ENCODE measurements at places on chromosomes 11 and 22.

DNA sequence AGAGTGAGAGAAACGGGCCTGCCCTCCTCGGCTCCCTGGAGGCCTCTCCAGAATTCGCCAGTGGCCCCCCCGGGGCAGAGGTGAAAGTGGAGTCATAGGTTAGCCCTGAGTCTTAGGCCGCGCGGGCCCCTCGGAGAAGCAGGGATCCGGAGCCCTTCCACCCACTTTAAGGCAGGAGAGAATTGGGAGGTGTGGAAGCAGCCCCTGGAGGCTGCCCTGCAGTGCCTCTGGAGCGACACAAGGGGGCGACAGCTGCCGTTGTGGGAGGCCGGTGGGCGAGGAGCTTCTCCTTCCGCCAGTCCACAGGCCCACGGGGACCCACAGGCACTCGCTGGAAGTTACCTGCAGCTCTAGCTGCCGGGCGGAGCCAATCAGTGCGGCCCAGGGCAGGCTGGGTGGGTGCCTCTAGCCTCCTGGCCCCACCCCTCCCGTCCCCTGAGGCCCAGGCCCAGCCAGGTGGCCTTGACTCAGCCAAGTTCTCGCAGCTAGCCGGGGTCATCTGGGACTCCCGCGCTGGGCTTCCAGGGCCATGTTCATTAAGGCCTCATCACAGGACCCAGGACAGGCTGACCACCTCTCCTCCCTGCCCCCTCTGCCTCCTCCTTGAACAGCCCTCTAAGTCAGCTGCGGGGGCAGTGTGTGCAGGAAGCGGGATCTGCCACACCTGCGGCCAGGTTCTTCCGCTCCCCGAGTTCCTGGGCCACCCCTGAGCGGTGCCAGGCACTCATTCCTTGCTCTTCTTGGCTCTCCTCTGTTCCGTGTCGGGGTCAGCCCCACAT, 5.0 kb downstream of the DGKZ start:
- DNase-seq, result peak; percentile 78

DNA sequence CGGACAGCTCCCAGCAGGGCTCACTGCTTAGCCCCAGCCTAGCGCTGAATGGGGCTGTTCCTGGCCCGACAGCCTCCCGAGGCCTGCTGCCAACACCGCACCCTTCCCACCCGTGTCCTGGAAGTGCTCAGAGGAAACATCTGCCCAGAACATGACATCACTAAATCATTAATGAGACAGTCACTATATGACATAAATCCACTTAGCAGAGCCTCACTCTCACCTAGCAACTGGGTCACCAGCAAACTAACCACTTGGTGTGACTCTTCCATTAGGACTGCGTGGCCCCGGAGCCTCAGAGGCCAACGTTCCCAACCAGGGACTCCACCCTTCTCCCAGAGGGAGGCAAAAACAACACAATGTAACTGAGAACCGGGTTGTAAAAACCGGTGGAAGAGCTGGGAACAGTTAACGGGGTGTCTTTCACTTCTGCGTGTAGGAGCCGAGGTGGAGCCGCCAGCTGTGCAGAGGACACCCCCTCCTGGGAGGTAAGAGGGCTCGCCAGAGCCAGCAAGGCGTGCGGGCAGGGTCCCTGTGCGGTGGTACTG, 21.4 kb upstream of the PACSIN2 start:
- no peak for DNase-seq

DNA sequence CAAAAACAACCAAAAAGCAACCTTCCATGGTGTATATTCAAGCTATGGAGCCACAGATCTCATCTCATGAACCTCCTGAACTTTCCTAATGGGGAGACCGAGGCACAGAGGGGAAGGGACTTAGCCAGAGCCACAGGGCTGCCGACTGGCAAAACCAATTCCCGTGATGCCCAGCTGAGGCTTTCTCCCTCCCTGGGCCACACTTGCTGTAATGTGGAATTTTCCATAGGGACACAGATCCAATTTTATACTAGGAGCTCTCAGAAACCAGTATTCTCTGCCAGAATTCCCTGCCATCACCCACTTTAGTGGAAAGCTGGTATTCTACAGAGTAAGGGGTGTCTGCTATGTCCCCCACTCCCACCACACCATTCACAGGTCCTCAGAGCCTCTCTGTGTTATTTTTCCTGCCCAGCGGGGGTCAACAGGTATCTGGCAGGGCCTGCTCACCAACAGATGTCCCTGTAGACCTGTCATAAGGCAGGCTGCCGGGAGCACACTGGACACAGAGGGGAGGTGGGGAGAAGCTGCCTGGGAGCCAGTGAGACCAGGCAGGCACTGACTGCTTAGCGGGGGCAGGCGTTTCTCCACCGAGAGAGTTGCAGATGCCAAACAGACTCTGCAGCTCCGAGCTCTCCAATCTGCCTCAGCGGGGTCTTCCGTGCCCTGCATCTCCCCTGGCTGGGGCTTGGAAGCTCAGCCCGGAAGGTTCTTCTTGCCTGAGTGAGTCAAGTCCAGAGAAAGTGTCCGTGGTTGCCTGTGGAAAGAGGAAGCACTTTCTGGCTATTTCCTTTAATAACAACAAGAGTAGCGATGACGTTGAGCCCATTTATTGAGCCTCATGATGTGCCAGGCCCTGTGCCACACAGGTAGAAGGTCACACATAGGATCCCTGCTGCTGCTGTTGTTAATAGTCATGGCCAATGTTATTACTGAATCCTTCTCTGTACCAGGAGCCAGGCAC, 26.3 kb downstream of the RPS6KA4 start:
- no peak for DNase-seq

DNA sequence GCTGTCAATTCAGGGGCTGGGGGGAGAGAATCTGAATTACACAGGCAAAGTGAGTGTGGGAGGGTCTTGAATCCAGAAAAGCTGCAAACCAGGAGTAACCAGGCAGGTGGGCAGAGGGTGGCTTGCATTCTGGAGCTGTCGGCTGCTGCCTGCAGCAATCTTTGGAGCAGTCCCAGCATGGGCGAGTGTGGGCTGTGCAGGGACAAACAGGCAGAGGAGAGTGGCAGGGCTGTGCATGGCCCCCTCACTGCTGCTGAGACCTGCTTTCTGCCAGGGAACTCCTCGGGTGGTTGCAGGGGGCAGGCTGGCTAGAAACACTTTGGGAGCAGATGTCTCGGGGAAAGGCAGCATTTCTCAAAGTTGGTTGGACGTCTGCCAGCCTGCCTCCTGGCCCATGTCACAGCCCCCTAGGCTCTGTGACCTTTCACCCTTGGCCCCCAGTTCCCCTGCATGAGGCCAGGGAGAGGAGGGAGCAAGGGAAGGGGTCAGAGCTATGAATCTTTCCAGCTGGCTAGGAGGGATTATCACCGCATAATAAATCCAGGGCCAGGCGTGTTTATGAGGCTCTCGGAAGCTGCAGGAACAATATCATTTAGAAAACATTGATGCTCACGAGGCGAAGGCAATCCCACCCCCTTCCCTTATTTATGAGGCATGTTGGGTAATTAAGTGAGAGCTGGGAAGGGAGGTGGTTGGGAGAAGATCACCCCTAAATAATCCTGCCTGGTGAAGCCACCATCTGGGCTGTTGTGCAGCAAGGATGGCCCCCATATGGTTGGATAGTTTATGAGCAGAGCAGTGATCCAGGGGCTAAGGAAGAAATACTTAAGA, 212.3 kb upstream of the NCAM1 start:
- DNase-seq, result no peak

DNA sequence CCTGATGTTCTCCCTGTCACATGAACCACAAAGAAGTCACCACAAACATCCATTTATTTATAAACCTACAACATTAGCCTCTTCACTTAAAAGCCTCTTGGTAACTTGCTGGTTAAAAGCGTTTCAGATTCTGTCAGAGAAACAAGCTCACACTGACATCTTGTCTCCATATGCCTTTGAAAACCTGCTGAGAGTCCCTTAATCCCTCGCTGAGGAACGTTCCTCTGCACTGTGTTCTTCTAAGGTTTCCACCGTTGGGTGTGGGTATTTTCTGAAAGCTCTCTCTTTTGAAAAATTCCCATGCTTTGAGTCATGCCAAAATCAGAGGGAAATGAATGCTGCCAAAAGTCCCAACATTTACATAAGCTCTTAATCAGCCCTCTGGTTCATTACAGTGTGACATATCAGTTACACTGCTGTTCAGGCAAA, 149.8 kb downstream of the CCDC34 start:
- DNase-seq, result no peak

DNA sequence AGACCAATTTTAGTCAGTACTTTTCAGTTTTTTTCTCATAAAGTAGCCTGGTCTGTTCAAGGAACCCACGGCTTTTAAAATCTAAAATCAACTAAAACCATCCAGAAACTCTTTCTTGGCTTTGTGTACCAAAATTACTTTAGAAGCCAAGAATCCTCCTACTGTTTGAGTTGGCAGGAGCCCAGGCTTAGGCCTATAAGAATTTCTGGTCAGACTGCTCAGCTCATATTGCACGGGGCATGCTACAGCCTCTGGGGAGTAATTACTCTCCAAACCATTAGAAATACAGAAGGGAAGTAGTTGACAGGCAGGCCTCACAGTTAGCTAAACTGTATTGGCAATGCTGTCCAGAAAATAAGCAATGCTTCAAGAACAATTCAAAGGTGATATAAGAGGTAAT, 1862.9 kb upstream of the RAG2 start:
- DNase-seq, result no peak

DNA sequence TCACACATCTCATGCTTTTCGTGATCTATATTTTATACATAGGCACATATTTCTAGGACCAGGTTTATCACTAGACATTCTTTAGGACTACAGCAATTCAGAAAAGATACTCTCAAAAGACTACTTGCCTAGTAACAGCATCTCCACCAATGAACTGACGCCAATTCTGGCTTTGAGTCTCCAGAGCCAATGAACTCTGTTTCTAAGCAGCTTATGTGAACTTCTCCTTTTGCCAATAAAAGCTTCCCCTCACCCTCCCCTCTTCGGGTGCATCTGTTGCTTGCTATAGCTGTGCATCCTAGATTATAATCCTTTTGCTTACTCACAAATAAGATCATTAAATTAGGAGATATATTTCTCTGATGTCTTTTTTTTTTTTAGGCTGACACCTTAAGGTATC, 11.4 kb upstream of the ANKK1 start:
- no peak for DNase-seq

DNA sequence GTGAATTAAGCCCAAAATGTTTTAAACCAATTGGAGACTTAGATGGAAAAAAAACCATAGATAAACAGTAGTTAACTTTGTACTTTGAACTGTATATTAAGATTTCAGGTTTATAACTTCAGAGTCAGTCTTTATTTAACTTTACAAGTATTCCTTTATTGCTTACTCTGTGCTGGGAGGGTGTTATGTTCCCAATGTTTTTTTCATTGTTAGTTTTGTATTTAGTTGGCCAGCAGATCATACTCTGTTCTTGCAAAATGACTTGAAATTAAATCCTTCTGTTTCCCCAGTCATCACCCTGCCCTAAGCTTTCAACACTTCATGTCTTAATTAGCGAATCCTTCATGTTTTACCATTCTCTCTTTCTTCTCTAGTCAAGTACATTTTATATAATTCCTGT, 25.3 kb downstream of the SIK2 start:
- DNase-seq, result no peak

GRCh38 chr11:62359475-62359874, 22.2 kb downstream of the ASRGL1 start:
- DNase-seq, result no peak

DNA sequence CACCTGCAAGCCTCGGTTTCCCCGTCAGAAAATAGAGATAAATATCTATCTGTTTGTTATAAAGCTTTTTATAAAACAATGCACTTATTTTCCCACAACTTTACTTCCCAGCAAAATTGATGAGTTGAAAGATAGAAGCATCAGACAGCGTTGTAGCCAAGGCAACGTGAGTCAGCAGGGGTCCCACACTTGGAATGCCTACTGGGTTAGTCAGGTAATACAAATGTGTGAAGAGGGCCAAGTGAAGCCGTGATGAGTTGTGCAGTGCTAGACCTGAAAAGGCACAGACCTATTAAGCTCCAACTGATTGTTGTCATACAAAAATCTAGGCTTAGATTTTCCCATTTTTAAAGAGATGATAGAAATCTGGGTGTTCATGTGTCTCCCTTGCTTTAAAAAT, 118.7 kb downstream of the PGR start:
- no peak for DNase-seq

- DNase-seq, result no peak
These were observed 6.7 kb downstream of the GNAZ start for GRCh38 chr22:23076896-23077572.

GRCh38 chr22:19168088-19168890, 10.2 kb downstream of the SLC25A1 start:
- no peak for DNase-seq

- no peak for DNase-seq
These were observed 549.3 kb downstream of the BRD1 start for GRCh38 chr22:49278340-49278739.

DNA sequence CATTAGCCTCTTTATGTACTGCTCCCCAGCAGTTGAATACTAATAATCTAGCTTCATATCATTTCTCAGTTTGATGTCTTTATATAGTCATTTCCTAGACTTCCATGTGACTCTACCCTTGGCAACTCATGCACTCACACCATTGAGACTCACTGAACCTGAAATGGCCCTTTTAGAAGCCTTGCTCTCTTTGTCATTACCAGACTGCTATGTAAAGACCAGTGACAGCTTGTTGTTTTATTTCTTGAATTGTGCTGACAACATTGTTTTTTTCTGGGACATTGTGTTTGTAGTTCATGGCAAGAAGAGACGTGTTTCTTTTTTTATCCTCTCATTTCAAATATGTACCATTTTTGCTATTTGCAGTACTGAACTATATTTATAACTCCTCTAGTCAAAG, 256.5 kb downstream of the CNTN5 start:
- DNase-seq, result no peak

GRCh38 chr11:12585861-12586260, 88.4 kb upstream of the TEAD1 start:
- DNase-seq, result no peak

GRCh38 chr11:126416542-126417090, 61.1 kb downstream of the ST3GAL4 start:
- peak; percentile 69 for DNase-seq

DNA sequence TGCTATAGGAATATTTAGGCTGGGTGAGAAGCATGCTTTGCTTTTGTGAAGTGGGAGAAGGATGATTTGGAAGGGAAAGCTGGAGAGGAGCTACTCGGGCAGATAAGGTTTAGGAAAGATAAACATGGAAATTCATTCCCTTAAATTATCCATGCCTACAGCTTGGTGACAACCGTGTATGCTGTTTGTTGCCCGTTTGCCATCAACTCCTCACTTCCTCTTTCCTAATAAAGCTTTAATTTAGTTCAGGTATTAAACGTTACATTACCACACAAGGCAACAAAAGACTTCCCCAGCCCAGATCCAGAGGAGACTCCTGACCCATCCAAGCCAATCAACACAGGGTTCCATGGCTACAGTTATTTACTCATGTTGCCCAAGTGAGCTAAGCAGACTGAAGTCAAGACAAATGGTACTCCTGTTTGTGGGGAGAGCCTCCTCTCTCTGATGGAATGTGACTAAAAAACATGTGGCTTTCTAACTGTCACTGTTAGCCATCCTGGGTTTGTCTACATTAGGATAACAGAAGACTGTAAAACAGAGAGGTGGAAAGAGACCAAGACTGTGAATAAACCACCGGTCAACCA, 101.7 kb upstream of the GRAMD1B start:
- DNase-seq, result no peak

- DNase-seq, result no peak
These were observed 3.5 kb downstream of the PHF21B start for GRCh38 chr22:45006111-45006963.

- DNase-seq, result peak; percentile 67
These were observed 1.9 kb upstream of the ADM start for GRCh38 chr11:10302744-10303557.
